ENCODE measurements at places on chromosomes 1 and 21.
A peak's percentile ranks its signal among the peaks of the same experiment; 100 is the strongest.

DNA sequence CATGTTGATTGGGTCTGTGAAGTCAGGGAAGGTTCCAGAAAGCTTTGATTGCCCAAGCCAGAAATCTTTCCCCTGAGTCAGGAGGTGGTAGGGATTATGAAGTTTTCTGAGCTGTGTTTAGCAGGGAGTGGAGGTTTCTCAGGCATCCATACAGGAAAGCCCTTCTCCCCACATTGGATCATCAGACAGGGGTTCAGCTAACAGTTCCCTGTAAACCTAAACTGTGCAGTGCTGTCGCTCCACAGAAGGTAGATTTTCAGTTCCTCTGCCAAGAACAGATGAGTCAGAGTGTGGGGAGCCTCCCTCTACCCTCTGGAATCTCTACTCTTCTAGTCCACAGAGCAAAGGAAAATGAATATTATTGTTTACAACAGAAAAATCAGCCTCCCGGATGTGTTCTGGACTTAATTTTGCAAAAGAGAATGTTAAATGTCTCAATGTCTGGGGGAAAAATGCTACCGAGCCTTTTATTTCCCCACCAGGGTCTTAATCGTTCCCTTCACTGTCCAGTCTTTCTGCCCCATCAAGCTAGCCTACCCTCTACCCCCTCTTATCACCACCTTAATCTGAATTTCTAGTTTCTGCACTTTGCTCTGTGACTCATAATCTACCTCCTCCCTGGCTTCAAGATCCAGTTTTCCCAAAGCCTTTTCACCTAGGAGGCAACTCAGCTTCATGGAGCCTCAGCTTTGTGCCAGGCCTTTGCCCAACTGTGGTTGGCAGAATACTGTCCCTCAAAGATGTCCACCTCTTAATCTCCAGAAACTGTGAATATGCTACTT lies 355.6 kb downstream of the PRDM2 start:
- DNase-seq: no peak

- DNase-seq: no peak
Observed at GRCh38 chr21:15134701-15135470, 70.1 kb upstream of the NRIP1 start.

GRCh38 chr1:204357551-204358490 lies 1.9 kb downstream of the PLEKHA6 start:
- peak; percentile 60 for DNase-seq

DNA sequence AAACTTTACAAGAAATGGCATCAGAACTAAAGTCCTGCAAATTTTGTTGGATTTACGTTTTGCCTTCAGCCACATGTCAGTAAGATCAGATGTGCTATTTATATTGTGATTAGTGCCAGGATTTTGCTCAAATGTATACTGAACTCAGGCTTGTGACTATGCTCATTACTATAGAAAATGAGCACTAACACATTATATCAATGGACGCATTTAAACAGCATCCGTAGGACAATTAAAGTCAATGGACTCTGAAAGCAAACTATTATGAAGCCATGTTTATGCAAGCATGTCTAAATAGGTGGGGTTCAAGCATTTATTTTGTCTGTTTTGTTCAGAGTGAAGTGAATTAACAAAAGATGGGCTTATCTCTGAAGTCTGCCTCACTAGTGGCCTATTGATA lies 20.6 kb upstream of the DDAH1 start:
- no peak for DNase-seq

GRCh38 chr1:115411371-115412063 lies 73.5 kb upstream of the NGF start:
- DNase-seq: no peak

- no peak for DNase-seq
Observed at GRCh38 chr1:55069280-55069679, 29.9 kb downstream of the PCSK9 start.

- no peak for DNase-seq
Observed at GRCh38 chr21:18493422-18493821, 89.8 kb upstream of the TMPRSS15 start.

DNA sequence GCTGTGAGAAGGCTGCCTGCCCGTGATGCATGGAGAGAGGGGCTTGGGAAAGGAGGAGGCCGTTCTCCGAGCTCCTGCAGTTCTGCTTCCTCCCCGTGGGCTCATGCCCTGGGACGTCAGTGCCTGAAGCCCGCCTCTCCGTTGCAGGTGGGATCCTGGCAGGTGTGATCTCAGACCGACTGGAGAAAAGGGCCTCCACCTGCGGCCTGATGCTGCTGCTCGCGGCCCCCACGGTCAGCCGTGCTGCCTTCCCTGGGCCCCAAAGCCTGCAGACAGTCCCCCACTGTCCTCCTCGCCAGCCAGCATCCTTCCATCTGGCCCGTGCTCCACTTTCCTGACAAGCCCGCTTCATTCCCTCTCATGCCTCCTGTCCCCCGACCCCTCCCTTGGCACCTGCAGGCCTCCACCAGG lies 50.9 kb downstream of the SLC37A1 start:
- no peak for DNase-seq

GRCh38 chr1:19156676-19157075 lies 53.4 kb downstream of the UBR4 start:
- no peak for DNase-seq

DNA sequence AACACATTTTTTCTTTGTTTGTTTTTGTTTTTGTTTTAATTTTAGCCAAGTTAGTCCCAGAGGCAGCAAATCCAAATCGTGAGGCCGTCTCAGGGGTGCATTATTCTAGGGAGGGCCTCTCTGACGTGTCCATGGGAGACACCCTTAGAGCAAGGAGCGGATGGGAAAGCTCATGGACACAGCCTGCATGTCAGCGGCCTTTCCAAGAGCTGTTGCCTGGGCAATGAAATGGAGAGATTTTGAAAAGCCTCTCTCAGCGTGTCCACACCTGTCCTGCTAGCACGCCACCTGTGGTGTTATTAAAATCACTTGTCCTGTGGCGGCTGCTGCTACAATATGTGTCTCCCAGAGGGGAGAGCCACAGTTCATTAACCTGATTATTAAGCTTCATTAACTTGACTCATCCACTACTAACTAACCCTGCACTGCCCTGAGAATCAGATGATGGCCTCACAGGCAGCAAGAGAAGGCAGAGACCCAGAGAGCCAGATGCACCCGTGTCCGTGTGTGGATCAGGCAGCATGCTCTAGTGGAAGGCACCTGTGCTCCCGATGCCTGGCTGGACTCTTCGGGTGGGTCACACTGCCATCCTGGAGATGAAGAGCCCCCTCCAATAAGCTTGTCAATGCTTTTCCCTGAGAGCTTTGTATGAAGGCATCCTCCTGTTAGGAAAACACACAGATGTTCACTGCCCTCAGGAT lies 133.3 kb downstream of the PGBD5 start:
- no peak for DNase-seq

DNA sequence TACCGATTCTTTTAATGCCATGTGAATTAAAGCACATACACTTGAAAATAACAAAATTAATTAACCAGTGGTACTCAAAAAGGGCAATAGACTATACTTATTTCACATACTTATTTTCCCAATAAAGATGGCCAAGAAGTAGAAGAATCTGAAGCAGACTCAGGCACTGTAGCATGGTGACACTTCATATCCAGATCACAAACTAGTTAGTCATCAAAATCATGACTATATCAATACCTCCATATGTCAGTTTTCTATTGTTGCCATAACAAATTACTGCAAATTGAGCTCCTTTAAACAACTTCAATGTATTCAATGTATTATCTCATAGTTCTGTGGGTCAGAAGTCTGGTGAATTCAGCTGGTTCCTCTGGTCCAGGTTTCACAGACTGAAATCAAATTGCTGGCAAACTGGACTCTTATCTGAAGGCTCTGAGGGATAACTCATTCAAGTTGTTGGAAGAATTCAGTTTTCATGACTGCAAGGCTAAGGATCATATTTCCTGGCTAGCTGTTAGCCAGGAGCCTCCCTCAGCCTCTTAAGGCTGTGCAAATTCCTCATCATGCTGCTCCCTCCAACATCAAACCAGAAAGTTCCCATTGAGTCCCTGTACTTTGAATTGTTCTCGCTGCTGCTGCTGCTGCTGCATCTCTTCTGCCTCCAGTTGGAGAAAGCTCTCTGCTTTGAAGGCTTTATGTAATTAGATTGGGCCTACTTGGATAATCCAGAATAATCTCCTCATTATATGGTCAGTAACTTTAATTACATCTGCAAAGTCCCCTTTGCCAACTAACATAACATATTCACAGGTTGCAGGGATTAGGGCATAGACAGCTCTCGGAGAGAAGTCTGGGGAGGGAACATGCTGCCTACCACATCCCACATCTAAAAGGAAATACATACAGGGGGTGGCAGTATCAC lies 91.5 kb downstream of the MRPL39 start:
- DNase-seq: no peak

DNA sequence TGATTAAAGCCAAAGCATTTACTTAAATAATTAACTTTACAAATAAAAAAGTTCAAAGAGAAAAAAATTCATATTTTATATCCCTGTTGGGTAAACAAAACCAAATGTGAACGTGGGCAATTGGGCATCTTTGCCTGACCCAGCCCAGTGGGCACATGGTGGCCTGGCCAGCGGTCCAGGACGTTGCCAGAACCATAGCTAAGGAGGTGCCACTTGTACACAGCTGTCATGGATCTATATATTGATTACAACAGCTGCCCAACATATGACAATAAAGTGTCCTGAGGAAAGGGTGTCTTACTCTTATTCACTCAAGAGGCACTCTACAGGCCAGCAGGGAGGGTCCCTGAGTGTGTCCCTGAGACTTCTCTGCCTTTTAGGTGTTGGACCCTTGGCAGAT lies 78.5 kb downstream of the BCAR3 start:
- DNase-seq: no peak

DNA sequence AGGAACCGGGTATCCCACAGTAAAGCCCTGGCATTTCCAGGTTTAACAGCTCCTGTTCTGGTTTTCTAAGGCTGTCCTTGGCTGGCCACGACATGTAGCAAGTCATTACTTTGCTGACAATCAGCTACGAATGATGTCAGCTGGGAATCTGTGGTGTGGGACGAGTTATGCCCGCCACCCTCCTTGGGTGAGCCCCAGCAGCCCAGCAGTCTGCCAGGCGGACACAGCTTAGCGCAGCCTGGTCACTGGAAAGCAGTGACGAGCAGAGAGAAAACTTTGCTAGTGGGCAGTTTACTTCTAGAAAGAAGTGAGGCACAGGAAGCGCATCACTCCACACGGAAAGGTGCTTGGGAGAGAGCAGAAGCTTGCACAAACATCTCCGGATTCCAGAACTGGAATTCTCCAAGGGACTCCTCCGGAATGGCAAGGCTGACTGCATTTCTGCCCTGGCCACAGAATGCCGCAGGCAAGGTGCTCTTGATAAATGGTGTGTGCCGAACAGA lies 15.5 kb upstream of the ZNF436 start:
- DNase-seq: no peak

DNA sequence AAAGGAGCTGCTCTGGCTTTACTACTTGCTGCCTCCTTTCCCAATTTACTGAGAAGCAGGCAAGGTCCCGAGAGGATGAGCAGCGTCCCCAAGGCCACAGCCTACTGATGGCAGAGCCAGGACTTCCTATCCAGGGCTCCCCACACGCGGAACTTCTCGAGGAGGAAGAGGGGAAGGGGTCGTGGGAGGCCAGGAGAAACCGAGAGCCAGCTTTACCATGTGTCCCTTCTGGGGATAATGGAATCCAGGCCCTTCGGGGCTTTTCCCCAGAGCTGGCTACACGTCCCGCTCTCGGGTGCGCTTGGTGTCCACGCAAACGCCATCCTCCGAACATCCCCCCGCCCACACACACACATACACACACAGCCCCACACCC lies 4.3 kb upstream of the CCN1 start:
- DNase-seq: no peak

GRCh38 chr1:160542303-160542945 lies 19.4 kb upstream of the SLAMF6 start:
- DNase-seq: no peak

DNA sequence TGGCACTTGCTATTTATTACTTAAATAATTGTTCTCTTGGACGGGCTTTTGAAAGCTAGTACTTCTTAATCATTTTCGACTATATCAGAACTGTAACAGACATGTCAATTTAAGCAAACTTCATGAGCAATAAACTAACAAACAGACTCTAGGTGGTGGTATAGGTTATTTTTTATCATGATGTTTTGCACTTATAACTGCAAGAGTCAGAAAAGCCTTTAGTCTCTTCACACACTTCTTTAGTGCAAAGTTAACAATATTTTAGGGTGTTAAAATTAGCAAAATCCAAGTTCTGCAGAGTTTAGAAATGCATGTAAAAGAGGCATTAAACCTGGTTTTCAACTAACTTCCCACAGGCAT lies 2.2 kb downstream of the NRIP1 start:
- no peak for DNase-seq

DNA sequence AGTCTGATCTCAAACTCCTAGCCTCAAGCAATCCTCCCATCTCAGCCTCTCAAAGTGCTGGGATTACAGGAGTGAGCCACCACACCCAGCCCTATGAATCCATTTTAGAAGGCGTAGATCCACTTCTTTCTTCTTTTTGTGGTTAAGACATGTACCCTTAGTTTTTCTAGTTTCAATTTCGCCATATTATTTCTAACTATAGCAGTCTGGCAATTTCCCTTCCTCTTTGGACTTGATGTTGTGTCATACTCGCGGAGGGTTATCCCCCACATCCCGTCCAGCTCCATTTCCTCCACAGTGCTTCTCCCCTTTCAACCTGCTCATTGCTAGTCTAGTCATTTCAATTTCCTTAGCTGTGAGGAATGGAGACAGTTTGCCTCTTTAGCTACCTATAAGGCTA lies 5.2 kb upstream of the LRRC8D start:
- DNase-seq: no peak
